ENCODE measurements at places on chromosomes 1 and 21.

DNA sequence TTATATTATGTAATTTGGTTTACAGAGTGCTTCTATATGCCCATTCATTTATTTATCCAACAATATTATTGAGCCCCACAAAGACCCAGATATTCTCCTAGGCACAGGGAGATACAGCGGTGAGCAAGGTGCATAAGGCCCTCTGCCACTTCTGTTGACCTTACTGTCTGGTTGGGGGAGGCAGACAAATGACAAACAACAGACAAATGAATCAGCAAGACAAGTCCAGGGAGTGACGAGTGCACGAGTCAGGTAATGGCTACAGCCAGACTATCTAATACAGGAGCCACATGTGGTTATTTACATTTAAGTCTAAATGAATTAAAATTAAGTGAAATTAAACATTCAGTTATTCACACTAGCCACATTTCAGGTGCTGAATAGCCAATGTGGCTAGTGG, 22.0 kb upstream of the BCAR3 start:
- DNase-seq = no peak

DNA sequence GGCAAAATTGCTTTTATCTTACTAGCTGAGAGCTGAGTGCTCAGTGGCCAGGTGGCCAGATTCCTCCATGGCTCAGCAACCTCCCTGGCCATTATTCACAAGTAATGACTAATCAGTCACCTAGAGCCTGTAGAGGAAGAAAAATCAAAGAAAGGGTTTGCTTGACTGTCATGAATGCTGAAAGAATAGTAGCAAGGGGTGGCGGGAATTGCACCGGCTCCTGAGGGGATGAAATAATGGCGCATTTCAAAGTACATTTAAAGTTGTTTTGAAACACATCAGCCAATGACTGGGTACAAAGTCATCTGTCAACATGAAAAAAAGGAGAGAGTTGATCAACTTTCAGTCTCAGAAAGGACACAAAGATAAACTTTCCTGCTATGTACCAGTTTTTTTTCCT, 99.5 kb downstream of the OMA1 start:
- DNase-seq = no peak

DNA sequence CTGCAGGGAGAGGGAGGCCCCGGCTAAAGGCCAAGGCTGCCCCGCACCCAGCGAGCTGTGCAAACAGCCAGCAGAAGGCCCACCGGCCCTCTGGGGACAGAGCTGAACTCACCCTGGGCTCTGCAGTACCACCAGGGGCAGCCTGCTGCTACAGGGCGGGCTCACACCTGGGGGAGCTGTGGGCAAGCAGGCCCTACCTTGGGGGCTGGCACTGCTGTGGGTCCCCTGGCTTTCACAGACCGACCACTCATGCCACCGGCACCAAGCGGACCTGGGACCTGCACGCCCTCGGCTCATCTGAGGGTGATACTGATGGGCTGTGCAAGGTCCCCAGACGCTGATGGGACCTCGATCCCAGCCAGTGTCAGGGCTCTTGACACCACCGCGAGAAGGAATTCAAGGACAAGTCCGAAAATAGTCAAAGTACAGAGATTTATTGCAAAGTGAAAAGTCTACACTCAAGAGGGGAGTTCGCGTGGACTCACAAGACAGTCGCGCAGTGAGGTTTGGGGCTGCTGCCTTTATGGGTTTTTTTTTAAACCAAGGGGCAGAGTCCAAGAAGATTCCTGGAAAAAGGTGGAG, 61.0 kb upstream of the ADARB1 start:
- peak; percentile 75 for DNase-seq

GRCh38 chr1:71755441-71755840, 526.9 kb downstream of the NEGR1 start:
- no peak for DNase-seq

GRCh38 chr1:234722270-234722704, 112.3 kb upstream of the IRF2BP2 start:
- DNase-seq = no peak

GRCh38 chr1:235583511-235584001, 66.0 kb downstream of the GNG4 start:
- DNase-seq = no peak

DNA sequence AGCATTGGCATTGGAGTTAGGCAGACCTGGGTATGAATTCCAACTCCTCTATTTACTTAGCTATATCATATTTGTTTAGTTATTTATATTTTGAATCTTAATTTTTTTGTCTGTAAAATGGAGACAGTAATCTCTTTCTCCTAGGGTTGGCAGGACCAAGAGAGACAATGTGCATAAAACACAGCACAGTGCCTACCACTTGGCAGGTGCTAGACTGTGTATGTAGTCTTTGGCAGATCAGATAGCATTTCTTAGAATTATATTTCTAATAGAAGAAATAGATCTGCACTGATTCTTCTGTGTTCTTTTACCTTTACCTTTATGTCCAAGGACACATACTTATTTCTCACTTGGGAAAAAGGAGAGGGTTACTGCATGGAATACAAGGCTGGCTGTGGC, 177.2 kb downstream of the GIPC2 start:
- no peak for DNase-seq

- no peak for DNase-seq
Measured at GRCh38 chr1:204970937-204971336, 72.1 kb upstream of the CNTN2 start.

DNA sequence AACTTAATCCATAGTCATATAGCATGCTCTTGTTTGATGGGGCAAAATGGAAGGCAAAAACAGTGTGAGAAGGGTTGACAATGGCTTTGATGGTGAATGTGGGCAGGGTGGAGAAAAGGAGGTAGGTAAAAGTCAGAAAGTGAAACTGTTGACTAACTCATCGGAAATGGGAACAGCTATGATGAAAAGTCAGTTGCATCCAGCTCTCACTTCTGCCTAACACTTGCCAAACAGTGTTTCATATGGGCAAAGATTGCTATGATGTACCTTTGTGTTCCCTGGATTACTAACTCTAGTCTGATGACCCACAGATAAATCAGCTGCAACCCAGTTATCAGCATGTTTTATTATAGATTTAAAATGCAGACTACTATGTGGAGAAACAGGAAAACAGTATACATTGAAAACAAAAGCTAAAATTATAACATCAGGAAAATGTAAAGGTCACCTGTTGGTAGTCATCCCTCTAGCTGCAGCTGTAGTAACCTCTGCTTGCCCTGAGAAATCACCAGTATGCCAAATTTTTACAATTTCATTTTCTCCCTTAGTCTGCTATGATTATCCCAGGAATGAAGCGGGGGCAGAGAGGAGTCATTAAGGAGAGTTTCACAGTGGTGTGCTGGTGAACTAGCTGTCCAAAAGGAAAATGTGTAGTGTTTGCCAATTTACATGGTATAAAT, 11.7 kb downstream of the TNFSF18 start:
- DNase-seq = no peak

DNA sequence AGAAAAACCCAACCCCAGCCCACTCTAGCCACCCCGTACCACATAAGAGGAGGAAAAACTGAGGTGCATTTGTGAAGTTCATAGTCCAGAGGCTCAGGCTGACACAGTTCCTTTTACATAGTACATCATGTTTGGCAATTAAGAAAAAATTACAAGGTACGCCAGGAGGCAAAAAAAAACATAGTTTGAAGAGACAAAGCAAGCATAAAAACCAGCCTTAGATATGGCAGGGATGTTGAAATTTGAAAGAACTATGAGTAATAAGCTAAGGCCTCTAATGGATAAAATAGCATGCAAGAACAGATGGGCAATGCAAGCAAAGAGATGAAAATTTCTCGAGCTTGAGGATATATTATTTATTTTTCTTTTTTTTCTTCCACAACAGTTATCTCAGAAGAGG, 31.9 kb downstream of the MIXL1 start:
- DNase-seq = no peak

- DNase-seq = no peak
Measured at GRCh38 chr1:23242414-23242813, 25.1 kb upstream of the HTR1D start.

DNA sequence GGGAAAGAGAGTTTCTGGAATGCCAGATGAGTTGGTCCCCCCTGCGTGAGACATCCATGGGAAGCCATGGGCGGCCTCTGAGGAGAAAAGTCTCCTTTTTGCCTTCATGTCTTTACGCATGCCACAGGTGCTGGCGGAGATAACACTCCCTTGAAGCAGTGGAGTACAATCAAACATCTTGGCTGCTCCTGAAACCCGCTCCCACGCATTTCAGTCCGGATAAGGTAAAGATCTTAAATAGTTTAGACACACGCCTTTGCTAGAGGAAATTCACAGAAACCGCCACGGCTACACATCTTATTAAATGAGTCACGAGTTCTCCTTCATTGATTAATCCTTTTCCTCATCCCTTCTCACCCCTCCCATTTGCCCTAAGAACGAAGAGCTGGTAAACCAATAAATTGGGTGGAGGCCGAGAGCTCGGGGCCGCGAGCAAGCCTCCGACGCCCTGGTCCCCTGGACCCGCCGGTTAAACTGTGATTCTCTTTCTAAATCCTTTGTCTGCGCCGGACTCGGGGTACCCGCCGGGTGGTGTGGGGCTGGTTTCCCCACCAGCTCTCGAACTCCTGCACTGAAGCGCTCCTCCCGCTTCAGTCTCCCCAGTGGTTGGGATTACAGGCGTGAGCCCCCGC, 6.6 kb upstream of the ZNF669 start:
- DNase-seq = peak; percentile 64

- no peak for DNase-seq
Measured at GRCh38 chr1:82718719-82719419, 918.1 kb downstream of the ADGRL2 start.

GRCh38 chr1:62111084-62111483, 83.6 kb upstream of the L1TD1 start:
- no peak for DNase-seq

GRCh38 chr1:156910309-156910782, 10.1 kb upstream of the LRRC71 start:
- peak; percentile 92 for DNase-seq

GRCh38 chr1:221768444-221769066, 26.7 kb upstream of the DUSP10 start:
- DNase-seq = no peak

GRCh38 chr1:163094182-163094581, 25.0 kb downstream of the RGS4 start:
- DNase-seq = no peak

- peak; percentile 31 for DNase-seq
Measured at GRCh38 chr21:32256873-32257620, 21.8 kb downstream of the MIS18A start.

- DNase-seq = no peak
Measured at GRCh38 chr1:226309398-226310244, 657 bp upstream of the LIN9 start.

GRCh38 chr1:165883056-165883455, 55.6 kb downstream of the UCK2 start:
- no peak for DNase-seq

DNA sequence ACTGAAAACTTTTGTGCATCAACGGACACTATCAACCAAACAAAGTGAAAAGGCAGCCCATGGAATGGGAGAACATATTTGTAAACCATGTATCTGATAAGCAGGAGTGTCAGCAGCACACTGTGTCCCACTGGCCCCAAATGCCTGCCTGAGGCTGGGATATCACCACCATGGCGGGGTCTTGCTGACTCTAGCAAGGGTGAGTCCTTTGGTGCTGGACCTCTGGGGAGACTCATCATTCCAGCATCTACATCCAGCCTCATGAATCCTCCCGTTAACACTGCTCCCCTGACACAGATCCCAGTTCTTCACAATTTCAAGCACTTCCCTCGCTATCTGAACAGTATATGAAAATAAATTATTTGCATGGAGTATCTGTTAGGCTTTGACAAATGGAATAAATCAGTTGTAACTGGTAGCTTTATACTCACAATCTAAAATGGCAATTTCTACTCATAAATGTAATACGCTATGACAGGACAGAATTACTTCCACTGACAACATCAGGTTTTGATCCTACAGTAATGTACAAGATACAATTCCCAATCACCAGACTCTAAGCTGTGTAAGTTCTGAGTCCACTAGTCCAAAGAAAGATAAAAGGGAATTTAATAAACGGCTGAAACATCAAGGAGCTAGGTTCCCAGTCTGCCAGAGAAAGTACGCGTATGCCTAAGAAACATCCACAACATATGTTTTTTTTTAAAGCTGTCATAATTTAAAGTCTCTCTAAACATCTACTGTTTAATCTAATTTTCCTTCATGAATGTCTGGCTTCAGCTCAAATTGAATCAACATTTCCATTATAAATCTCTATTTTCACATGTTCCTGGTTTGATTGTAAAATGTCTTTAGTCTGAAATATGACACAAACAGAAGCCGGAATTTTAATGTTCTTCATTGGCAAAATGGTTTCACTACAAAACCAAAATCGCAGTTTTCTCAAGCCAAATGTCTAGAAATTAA, 95.1 kb downstream of the SIPA1L2 start:
- DNase-seq = no peak

GRCh38 chr21:33817663-33818451, 97.7 kb downstream of the ATP5PO start:
- DNase-seq = no peak

- DNase-seq = no peak
Measured at GRCh38 chr1:198118134-198118533, 38.7 kb upstream of the NEK7 start.

GRCh38 chr1:59598120-59598440, 216.7 kb upstream of the HOOK1 start:
- no peak for DNase-seq

- DNase-seq = peak; percentile 66
Measured at GRCh38 chr1:244336232-244336899, 115.3 kb downstream of the ADSS2 start.

- DNase-seq = no peak
Measured at GRCh38 chr1:213104604-213105003, 53.6 kb downstream of the RPS6KC1 start.

GRCh38 chr1:176765608-176766007, 302.6 kb downstream of the PAPPA2 start:
- DNase-seq = peak; percentile 75

GRCh38 chr1:243553090-243553489, 297.0 kb downstream of the AKT3 start:
- DNase-seq = no peak

GRCh38 chr1:83799594-83799993, 199.3 kb downstream of the TTLL7 start:
- peak; percentile 55 for DNase-seq

DNA sequence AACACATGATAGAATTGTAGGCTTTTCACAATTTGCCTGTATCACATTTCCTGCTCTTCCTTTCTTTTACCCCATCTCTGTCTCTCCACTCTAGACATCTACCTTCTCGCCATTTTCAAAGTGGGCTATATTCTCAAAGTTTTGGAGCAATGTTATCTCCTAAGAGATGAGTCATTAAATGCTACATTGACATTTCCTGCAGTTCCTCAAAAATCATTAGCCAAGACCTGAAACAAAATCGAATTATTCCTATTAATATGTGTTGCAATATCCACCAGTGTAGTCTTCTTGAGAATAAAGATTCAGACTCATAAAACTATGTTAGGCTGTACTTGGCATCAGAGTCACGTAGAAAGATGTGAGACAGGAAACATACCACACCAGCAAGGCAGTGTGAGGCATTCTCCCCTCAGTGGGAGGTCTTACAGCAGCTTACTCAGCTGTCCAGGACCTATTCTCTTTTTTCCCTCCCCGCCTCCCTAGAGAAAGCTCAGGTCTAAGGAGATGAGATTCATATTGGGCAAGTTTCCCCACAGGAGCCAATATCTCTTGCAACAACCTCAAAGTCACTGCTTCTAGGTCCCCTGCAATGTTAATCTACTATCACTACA, 38.8 kb downstream of the FRRS1 start:
- DNase-seq = peak; percentile 69

- no peak for DNase-seq
Measured at GRCh38 chr1:39174390-39175081, 30.0 kb upstream of the MACF1 start.
